NCI-H146 (cell line): ENCODE measurements at places on chromosomes 11 and 22.
A peak's percentile ranks its signal among the peaks of the same experiment; 100 is the strongest.

GRCh38 chr11:46009647-46010046, 87.2 kb downstream of the LARGE2 start:
- DNase-seq = no peak

DNA sequence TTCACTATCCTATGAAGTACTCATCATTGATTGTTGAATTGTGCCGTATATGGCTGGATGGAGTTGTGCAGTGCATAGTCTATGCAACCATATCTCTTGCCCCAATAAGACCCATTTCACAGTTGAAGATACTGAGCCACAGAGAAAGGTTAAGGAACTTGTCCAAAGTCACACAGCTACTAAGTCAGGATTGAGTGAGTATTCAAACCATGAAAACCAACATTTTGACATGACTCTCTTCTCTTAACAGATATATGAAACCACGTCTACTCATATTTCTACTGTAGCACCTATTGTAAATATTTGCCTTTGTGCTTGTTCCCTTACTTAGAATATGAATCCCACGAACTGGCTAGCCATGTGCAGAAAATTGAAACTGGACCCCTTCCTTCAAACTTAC, 58.1 kb downstream of the MAML2 start:
- no peak for DNase-seq

GRCh38 chr22:49136816-49137180, 690.9 kb downstream of the BRD1 start:
- no peak for DNase-seq

- no peak for DNase-seq
Observed at GRCh38 chr11:31652528-31652927, 143.0 kb downstream of the ELP4 start.

GRCh38 chr11:12318791-12319438, 58.5 kb upstream of the PARVA start:
- DNase-seq = peak; percentile 91

DNA sequence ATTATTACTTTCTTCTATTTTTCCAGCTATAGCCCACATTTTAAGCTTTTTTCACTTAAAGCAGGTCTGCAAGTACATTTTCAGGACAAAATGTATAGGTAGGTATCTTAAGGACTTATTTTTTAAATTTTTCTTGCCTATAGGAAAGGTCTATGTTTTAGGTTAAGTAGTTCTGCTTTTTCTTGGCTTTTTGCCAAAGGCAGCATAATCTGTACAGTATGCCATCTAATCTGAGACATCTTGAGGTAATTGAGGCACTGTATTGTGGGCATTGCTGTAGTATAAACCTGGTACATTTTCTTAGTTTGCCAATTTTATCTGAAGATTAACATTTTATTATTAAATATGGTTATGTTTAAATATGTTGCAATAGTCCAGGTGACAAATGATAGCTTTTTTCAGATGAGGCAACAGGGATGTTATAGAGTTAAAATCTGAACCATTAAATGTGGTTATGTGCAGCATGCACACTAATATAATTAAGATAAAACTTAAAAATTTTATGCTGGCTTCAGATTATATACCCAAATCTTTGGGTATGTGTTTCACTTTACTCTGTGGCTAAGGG, 42.9 kb downstream of the QSER1 start:
- DNase-seq = no peak

DNA sequence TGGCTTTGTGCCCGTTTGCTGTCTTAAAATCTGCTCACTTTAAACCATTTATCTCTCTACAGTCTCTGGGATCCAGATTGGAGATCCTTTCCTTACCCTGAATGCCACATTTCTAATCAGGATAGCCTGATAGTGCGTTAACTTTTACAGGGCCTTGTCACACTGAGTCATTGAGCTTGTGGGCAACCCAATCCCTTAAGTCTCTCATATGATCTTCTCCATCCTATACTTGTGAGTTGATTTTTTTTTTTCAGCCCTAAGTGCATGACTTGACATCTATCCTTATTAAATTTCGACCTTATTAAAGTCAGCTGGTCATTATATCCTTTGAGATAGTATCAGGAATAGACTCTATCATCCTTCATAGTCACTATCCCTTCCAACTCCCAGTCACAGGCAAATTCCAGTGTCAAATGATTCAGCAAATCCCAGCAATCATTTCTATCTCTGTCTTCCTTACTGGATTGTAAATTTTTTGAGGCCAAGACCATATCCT, 57.7 kb downstream of the TEAD1 start:
- DNase-seq = no peak

- DNase-seq = no peak
Observed at GRCh38 chr11:134521001-134521400, 109.0 kb upstream of the B3GAT1 start.
